ENCODE measurements at places on chromosomes 12 and 14.
A peak's percentile ranks its signal among the peaks of the same experiment; 100 is the strongest.

DNA sequence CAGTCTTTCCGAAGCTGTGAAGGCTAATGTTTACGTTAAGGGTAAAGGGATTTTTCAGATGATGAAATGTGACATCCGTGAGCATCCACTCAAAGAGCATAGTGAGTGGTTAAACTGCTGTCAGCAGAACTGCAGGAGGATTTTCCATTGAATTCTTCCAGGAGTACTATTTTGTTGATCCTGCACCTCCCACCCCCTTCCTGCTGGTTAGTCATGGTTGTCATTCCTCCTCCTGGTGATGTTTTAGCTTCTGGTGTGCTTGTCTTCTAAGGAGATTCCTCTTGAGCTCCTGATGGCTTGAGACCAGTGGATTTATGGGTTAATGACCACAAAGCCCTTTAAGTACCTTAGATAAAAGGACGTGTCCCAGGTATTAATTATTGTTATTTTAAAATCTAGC is 2.4 kb upstream of the GPRC5D start:
- ATAC-seq = no peak

DNA sequence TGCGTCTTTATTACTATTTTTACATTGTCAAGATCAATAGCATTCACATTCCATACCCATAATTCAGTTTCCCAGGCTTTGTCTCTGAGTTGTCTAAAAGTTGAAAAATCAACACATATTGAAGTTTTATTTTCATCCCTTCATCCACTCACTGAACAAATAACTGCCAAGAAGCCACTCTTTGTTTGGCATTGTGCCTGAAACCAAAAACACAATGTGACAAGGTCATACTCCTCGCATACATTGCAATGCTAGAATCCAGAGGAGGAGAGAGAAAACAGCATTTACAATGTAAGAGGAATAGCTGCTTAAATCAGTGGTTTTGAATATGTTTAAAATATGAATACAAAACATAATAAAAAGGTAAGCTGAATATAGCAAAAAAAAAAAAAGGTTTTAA is 71.8 kb downstream of the CCDC60 start:
- ATAC-seq = no peak

GRCh38 chr12:51103977-51104376 is 20.6 kb upstream of the CSRNP2 start:
- ATAC-seq = peak; percentile 55

DNA sequence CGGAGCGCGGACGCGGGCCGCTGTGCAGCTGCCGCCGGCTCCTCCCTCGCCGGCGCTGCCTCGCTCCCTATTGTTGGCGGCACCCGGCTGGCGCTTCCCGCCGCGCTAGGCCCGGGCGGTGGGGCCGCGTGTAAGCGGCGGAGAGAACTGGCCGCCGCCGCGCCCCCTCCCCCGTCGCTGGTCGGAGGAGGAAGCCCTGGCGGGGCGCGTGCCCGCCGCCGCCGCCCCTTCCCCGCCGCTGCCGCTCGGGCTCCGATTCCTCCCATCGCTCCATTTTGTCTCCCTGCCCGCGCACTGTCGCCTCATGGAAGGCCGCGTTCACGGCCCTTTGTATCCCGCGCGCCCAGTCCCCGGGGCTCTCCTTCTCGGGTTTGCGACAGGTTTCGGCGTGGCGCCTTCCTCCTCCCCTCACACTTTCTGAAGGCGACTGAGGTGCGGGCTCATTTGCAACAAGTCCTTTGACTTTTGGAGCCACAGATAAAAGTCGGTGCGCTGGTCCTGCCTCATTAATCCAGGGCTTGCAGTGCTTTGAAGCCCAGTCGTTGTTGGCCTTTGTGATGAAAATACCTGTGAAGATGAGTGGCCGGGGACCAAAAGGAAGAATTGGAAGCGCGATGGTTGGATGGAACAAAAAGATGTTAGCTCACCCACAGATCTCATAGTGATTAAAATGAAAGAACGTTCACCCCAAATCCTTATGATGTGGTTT is 707 bp downstream of the CPSF6 start:
- peak; percentile 45 for ATAC-seq

DNA sequence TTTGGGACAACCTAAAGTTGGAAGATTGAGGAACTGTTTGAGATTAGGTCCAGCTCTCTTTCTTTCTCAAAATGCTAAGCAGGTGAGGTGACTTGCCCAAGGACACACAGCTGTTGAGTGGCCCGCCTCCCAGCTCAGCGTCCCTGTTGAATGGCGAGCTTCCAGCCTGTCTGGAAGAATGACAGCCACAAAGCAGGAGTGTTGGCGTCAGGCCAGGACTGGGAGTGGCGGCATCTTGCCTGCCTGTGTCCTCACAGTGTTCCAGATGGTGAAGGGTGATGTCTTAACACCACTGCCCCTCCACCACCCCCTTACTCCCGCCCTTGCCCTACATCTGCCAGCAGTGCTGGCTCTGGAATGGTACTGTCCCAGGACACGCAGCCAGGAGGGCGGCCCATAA is 4.4 kb upstream of the CEBPE start:
- no peak for ATAC-seq

All from activated T-helper 17 cell treated with anti-CD3 and anti-CD28 coated beads, Interleukin-2, amount 50 U/mL, for 72 hours (primary cell).